ENCODE measurements at places on chromosomes 7 and 10.

DNA sequence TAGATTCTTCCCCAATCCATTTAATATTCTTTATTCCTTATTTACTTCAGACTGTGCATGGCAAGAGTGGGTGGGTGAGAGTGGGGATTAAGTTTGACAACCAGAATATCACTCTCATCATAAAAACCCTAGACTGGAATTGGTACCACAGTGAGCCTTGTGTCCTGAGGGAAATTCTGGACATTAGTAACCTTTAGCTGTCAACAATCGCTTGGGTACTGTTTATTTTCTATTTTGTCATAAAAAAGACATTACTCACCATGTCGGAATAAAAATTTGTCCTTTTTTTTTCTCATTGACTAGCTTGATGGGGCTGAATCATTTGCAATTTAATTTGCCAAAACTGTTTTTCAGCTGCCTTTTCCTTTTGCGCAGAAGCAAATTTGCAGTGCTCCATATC, 176.1 kb upstream of the SEMA3C start:
- DNase-seq: no peak

DNA sequence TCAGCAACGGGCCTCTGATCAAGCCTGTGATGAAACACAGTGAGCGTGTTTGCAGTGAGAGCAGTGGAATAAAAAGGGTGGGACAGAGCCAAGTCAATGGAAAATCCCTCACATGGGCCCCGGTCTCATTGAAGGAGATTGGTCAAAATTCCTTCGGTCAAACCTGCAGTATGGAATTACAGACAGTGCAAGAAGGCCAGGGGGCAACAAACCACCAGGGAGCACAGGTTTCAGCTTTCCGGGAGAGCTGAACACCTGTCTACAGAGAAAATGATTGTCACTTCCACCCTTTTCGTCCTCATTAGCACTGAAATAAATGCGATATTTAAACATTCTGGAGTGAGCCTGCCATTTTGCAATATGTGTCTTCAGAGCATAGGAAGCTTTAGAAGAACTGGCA, 92.9 kb downstream of the GPR26 start:
- no peak for DNase-seq

DNA sequence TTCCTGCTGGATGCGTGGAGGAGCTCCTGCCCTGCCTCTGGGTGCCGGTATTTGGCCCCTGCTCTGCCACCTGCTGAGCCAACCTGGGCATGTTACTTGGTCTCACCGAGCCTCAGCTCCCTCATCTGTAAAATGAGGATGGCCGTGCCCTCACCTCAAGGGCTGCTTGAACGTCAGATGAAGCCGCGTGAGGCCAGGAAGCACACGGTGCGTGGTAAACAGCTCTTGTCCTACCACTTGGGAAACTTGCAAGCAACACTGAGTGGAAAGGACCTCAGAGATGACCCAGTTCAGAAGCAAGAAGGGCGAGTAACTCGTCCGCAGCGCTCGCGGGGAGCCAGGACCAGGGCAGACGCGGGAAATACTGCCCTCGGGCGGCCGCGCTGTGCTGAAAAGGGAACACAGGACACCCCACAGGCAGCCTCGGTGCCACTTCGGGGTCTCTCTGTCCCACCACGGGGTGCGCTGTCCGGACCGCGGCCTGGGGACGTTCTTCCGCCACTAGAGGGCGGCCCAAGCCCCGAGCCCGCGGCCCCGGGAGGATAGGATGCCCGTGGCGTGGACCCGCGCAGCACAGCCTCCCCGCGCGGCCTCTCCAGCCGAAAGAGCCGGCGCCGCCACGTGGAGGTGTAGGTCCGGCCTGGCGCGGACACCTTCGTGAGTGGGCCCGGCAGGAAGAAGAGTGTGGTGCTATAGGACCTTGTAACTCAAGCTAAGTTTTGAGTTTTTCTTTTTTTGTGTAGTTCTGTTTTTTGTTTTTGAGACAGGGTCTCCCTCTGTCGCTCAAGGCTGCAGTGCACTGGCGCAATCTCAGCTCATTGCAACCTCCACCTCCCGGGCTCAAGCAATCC, 94.1 kb downstream of the PRKAG2 start:
- no peak for DNase-seq

DNA sequence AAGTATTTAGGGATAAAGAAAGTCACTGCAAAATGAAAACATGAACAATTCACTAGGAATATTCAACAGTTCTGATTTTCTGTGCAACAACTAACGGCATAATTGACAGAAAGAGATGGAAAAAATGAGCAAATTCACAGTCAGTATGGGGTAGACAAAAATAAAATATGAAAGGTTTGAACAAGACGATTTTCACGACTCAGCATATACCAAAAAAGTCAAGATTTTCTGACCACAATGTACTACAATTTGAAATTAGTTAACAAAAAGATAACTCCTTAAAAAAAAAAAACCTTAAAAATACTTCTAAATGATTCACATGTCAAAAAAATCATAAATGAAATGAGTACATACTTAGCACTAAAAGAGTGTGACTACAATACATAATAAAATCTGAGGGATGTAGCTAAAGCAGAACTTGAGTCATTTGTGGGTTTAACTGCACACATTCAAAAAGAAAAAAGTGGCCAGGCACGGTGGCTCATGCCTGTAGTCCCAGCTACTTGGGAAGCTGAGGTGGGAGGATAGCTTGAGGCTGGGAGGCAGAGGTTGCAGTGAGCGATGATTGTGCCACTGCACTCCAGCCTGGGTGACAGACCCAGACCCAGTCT, 22.6 kb upstream of the MTURN start:
- DNase-seq: no peak

GRCh38 chr7:108314551-108314950, 141.7 kb downstream of the NRCAM start:
- no peak for DNase-seq

DNA sequence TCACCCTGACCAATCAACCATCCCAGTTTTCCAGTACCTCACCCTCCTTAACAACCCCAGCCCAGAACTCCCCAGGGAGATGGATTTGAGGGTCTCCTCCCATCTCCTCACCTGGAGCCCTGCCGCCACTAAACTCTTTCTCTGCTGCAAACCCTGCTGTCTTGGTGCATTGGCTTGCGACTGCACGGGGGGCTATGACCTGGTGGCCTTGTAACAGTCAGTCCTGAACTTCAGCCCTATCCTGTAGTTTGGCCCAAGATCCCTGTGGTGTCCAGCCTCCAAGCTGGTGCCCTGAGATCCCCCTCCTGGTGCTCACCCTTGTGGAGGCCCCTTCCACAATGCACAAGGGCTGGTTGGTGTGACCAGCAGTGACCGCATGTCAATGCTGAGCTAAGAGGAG, 91.9 kb downstream of the PAXIP1 start:
- no peak for DNase-seq

- no peak for DNase-seq
Measured at GRCh38 chr7:43884617-43885016, 15.3 kb upstream of the MRPS24 start.

DNA sequence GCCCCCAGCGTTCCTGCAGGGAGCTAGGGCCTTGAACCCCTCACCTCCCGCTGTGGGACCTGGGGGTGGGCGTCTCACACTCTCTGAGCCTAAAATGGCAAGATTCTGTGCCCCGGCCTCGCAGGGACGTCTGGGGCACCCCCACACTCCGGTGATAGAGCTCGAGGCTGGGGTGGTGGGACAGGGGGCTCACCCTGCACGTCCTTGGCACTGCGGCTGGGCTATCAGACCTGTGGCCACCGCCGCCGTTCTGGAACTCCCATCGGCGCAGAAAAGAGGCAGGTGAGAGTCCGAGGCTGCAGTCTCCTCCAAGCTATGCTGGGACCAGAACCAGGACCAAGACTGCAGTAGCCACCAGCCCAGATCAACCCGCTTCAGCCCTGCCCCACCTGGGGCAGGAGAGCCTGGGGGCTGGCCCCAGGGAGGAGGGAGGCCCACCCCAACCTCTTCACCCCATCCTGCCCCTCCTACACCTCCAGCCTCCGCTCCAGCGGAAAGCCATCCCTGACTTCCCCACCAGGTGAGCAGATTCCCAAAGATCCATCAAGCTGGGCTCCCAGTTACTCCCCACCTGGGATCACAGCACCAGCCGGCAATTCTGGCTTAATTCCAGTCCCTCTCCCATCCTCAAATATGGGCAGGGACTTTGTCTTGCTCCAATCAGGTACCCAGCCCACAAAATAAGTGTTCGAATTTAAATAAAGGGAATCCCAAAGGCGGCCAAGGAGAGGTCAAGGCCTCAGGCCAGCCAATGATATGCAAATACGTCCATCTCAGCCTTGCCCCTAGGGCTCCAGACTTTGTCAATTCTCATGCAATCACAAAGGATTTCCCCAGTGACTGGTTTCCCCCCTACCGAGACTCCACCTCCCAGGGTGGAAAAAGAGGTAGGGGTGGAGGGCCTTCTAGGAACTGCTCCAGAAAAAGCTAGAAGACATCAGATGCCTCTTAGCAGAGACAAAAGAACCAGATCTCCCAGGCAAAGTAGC, 16.4 kb downstream of the TNRC18 start:
- no peak for DNase-seq

- DNase-seq: no peak
Measured at GRCh38 chr10:105192861-105193260, 551.8 kb downstream of the SORCS3 start.

DNA sequence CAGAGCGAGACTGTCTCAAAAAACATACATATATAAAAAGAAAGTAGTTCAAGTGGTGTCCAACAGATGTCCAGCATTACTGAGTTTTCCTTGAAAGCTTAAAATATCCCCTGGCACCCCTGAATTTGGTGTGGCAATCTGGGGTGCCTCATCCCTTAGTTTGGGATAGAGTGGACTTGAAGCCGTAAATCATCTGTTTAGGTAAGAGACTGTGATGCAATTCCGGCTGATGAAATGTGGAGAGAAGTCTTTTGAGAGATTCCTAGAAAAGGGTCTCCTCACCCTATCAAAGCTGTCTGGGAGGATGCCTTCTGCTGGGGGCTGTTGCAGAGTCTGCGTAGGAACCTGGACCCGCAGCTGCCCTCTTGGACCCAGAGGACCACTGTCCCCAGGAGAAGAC, 408.0 kb downstream of the RPS24 start:
- DNase-seq: peak; percentile 15

DNA sequence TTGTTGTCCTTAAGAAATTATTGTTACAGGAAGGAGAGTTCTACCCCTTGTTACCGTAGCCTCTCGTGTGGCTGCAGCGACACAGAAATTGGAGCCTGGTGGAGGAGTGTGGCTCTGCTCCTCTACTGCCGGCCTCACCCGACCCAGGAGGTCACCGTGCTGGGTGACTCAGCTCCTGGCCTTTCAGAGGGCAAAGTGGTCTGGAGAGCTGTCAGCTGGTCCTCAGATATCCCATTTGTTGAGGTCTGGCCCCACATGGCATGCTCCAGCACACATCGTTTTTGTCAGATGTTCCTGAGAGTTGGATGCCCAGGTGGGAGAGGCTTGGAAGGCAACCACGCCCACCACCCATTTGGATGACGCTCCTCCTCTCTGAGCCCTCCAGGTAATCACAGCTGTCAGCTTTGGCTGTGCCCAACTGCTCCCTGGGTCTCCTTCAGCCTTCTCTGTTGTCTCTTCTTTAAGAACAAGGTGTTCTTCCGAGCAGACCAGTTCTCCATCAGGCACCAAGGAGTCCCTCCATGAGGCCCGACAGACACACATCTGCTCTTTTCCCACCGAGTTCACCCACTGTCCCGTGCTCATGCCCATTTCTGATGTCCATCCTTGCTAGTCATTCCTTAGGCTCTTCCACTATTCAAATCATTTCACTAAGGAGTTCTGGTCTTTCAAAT, 80.3 kb downstream of the RAMP3 start:
- DNase-seq: no peak

GRCh38 chr10:103852856-103853255, 2.5 kb downstream of the SH3PXD2A start:
- no peak for DNase-seq

DNA sequence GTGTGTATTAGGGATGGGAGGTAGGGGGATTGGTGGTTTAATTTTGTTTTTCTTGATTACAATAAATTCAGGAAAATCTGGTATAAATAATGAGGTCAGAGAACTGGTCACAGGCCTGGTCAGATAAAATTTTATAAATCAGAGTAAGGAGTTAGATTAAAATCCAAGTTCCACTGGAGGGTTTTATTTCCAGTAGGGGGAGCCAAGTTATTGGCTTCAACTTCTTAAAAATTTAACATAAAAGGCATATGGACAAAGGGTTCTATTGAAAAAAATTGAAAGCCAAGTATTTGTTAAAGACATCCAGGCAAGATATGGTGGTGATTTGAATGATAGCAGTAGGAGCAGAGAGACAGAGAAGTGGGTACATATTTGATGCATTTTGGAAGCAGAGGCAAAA, 763.3 kb downstream of the SORCS1 start:
- no peak for DNase-seq

GRCh38 chr7:142897691-142898090, 12.1 kb upstream of the TRPV6 start:
- DNase-seq: no peak

GRCh38 chr10:122988501-122988900, 8.3 kb downstream of the PSTK start:
- DNase-seq: no peak

DNA sequence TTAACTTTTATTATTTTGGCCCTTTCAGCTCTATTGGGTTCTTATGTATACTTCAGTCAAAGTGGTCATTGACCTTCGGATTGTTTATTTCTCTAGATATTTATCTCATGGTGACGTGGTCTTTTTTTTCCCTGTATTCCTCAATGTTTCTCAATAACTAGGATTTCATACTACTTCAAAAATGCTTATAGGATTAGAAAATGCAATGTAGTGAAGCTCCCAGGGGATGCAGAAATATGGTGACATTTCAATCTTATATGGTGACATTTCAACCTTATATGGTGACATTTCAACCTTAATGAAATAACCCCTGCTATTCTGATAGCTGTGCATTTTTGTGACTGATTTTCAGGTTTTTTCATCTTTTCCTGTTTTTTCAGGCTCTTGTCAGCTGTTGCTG, 51.4 kb downstream of the CHRM2 start:
- DNase-seq: no peak

DNA sequence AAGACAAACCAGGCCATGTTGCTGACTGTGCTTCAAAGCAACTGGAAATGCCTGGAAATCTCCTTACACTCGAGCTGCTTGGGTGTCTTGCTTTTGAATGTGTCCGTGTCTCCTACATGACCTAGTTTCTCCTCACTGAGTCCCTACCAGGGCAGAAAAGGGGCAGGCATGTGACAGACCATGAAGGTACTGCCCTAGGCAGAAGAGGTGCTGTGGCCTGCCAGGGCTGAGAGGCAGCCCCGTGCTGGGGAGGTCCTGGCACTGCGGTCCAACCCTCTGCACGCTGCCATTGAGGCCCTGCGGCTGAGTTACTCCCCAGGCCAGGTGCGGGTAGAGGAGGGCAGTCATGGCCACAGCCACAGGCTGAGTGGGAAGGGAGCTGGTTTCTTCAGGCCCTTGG, 159.3 kb downstream of the LYZL1 start:
- no peak for DNase-seq

- DNase-seq: no peak
Measured at GRCh38 chr10:72375585-72375984, 20.9 kb upstream of the DNAJB12 start.

- DNase-seq: no peak
Measured at GRCh38 chr7:131681961-131682360, 125.5 kb upstream of the PODXL start.

DNA sequence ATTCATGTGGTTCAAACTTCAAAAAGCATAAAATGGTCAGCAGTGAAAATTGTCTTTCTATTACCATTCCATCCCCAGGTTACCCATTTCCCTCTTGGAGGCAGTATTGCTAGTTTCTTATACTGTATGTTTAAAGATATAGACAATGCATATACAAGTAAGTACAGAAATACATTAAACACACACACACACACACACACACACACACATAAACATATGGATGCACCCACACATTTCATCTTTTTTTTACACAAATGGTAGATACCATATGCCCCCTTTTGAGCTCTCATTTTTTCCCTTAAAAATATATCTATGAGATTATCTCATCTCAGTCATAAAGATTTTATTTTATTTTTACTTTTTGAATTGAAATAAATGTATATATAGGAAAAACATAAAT, 79.7 kb downstream of the NEUROD6 start:
- DNase-seq: no peak
